ENCODE measurements at places on chromosomes 2 and 18.

DNA sequence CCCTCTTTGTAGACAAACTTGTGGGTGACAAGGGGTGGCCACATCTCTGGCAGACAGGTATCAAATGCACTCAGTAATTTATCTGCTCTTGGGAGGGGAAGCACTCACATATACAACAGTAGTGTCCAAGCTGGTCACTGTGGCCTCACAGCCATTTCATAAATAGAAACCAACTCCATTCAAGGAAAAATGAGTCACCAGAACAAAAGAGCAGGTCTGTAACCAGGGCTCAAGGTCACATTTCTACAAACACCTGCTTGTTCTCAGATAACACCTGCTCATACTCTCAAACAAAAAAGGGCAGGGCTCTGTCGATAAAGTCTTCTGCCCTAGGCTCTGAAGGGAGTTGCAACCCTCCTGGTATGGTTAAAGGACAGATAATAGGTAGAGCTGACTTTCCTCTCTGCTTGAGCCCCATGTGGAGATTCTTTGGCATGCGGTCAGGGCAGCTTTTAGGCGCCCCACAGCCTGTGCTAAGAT, 459.0 kb downstream of the BCL11A start:
- no peak for DNase-seq

- DNase-seq, result no peak
These were observed 59.7 kb downstream of the CYP1B1 start for GRCh38 chr2:38016219-38016618.

DNA sequence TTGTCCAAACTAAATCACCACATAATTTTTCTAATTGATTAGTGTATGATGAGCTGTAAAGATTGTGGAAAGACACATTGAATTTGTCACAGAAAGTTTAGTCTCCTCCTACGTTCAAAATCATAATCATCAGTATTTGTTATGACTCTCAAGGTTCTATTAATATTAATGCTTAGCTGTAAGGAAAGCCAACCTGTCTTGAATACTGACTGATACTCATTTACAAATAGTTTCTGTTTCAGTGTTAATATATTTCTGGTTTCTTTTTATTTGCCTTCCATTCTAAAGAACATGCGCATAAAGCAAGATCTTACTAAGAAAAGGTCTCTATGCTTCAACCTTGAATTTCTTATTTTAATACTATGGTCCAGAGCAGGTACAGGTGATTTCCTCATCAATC, 55.1 kb downstream of the CPS1 start:
- no peak for DNase-seq

DNA sequence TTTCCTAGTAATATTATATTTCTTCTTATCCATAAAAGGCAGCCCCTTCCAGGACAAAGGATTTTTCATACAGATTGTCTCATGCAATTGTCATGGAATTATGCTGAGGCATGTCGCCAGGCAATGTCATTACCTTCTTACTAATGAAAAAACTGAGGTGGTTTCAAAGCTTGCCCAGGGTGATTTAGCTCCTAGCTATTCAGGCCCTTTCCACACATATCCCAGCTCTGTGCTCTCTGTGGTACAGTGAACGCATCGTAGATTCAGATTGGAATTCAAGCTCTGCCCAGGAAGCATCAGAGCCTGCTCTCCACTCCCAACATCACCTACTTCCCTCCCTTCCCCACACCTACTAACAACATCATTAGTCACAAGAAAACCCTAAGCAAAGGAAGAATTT, 60.1 kb downstream of the ATP8B1 start:
- no peak for DNase-seq

DNA sequence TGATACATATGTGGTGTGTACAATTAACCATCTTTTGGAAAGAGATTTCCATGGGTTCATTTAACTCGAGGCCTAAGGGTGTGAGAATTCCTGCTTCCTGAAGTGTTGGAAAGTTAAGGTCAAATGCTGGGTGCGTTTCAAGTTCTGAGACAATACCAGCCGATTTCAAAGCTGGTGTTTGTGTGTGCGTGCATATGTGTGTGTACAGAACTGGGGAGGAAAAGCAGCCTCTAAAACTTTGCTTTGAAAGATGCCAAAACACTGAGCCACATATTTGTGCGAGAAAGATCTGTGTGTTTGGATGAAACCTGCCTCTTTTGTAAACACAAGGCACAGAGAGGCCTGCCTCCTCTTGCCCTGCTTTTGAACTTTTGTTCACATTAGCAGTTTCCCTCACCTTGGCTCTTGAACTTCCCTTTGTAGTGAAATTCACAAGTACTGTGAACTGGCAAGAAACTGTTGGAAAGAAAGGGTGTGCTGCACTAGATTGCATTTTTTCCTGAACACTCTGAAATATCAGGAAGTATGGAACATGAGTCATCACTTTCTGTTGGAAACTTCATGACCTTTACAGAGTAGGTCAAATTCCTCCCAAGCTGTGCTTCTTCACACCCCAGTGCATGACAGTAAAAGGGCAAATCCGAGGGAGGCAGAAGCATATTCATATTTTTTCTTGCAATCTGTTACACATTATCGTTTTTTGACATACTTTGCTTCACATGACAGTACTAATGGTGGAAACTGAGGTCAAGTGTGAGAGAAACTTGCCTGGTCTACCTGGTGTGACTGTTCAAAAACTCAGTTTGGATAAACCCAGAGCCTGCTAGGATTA, 20.0 kb upstream of the CAVIN2 start:
- no peak for DNase-seq

- no peak for DNase-seq
These were observed 10.2 kb upstream of the ALPP start for GRCh38 chr2:232368311-232368731.

DNA sequence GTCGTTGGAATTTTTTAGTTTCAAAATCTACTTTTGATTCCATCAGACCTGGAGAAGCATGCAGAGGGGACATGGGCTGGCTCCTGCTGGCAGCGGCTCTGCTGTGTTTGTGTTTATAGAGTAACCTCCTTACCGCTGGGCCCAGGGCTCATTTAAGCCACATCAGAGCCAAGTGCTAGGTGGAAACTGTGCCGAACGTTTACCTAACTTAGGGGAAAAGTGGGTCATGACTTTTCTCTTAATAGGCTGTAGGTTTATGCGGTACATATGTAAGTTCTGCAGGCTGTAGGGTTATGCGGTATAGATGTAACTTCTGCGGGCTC, 17.7 kb downstream of the CNDP2 start:
- DNase-seq, result no peak

GRCh38 chr2:26465266-26465925, 12.5 kb downstream of the OTOF start:
- no peak for DNase-seq

DNA sequence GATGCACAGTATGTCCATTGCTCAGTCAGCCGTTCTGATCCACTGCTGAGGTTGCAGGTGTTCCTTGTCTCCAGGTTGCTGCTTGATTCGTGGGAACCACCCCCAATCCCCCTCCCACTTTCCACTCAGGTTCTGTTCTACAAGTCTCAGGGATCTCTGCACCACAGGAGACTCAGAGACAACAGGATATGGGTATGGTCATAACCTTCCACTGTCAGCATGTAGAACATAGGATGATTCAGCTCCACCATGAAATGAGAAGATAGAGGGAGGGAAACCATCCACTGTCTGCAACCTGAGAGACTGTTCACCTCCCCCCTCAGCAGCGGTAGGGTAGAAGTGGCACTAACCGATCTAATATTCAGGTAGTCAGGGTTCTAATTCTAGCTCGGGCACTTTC, 19.0 kb upstream of the KLF7 start:
- DNase-seq, result no peak

DNA sequence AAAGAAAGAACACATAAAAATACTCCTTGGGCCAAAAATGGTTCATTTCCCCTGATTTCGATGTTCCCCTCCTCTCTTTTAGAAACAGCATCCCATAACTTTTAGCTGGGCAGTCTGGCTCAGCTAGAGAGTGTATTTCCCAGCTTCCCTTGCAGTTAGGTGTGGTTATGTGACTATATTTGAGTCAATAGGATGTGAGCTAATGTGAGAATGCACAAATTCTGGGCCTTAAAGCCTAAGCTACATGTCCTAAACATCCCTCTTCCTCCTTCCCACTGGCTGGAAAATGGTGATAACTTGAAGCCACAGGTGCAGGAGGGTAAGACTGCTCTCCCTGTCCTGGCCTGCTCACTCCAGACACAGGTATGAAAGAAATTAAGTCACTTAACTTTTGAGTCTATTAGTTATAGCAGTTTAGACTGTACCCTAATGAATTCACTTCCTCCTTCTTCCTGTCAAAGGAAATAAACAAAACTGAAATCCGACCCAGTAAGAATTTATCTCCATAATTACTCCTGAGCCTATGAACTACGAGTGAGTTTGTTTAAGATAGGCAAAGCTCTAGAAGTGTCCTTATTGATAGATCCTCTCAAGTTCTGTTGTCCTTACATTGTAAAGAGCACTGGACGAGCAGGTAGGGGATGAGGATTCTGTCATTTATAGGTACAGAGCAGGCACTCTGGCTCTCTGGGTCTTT, 177.6 kb downstream of the MTX2 start:
- DNase-seq, result no peak

DNA sequence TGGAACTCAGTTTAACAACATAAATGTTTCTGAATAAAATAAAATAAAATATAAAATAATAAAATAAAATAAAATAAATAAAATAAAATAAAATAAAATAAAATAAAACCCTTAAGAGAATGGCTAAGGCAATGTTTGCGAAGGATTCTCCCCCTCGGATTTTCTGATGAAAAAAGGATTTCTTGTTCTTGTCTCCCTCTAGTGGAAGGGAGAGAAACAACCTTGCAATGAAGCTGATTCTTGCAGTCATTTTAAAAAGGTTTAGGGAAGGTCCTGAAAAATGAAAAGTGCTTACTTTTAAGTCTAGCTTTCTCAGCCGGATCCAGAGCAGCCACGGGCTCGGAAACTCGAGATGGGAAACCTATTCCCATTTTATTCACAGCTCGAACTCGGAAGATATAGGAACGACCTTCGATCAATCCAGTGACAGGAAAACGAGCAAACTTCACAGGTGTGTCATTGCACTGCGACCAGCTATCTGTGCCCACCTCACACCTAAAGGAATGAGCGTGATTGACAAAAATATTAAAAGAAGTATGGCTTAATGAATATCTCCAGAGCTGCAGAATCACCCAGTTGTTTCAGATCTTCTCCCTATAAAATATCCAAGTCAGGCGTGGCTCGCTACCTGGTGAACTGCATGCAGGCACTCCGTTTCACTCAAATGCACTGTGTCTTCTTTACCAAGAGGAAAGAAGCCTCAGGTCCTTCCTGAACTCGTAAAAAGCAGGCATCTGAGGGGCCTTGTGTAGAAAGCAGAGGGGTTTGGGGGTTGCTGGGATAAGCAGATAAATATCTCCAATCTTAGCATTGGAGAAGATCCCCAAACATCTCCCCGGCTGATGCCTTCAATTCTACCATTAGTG, 68.1 kb downstream of the MYOM1 start:
- no peak for DNase-seq

- no peak for DNase-seq
These were observed 72.2 kb downstream of the PMAIP1 start for GRCh38 chr18:59971871-59972428.

GRCh38 chr2:208990716-208991115, 433.1 kb upstream of the MAP2 start:
- DNase-seq, result no peak

DNA sequence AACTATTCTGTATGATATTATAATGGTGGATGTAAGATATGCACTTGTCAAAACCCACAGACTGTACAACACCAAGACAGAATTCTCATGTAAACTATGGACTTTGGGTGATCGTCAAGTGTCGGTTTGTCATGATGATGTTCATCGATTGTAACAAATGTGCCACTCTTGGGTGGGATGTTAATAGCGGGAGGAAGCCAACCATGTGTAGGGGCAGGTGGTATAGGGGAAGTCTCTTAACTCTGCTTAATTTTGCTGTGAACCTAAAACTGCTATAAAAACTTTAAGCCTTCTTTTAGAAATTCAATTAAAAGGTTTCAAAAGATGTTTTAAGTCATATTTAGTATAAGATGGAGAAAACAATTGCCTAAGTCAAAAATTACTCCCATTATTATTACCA, 139.0 kb downstream of the ANKRD44 start:
- DNase-seq, result no peak

GRCh38 chr2:110863726-110864125, 131.4 kb downstream of the ACOXL start:
- no peak for DNase-seq

DNA sequence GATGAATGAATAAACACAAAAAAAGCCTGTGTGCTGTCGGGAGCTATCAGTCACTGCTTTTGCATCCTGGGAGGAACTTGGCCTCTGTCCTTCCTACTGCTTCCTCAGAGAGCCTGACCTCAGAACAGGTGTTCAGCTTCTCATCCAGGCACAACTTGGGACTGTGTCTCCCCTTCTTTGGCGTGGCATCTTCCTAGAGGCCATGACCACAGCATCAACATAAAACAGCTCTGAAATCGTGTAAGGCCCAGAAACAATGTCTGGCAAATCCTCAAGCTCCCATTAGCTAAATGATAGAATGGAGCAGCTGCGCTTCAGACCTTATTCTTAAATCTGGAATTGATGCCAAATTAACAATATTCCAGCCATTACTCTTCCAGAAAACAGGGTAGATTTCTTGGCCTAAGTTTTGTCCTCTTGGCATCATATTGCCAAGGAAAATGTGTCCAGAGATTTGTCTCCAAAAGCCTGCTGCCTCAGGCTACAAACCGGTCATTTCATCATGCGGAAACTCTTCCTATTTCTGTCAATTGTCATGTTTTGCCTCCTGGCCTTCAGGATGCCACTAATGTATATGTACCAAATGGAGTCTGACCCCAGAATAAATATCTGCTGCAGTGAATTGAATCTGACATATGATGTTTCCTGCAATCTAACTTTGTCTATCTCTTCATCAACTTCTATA, 53.2 kb upstream of the RAB27B start:
- DNase-seq, result no peak

GRCh38 chr2:170812710-170813600, 3.7 kb upstream of the GAD1 start:
- no peak for DNase-seq

DNA sequence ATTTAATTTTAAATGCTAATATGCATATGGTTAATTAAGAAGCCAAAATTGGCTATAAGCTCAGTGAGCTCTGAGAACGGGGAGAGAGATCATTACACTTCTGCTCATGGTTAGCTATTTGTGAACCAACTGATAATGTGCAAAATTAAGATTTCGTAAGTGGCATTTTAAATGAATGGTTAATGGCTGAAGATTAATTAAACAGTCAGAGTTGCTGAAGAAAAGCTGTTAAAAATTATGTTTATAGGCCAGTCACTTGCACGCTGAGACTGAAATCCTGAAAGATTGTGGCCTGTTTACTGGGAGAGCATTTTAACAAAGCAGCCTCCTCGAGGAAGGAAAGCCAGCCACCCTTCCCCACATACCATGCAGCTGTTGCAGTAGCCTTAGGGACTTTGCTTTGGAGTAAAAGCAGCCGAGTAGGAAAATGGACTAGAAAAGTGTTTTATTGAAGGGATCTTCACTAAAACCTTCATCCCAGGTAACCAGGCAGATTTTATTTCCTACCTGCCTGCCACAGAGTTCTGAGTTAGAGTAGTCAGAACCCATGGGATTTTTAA, 218.8 kb upstream of the NRP2 start:
- DNase-seq, result no peak

- no peak for DNase-seq
These were observed 146.7 kb downstream of the TSN start for GRCh38 chr2:121902171-121902591.

Data from stimulated activated CD8-positive, alpha-beta memory T cell treated with anti-CD3 and anti-CD28 coated beads, Interleukin-2, amount 100 ng/mL, for 1 hour (primary cell).